ENCODE measurements at places on chromosomes 6 and 20. TPM values are rescaled to one million over a fixed set of nuclear protein-coding genes. Genes with fewer than 3 reads are reported as not detected.
A peak's percentile ranks its signal among the peaks of the same experiment; 100 is the strongest.

DNA sequence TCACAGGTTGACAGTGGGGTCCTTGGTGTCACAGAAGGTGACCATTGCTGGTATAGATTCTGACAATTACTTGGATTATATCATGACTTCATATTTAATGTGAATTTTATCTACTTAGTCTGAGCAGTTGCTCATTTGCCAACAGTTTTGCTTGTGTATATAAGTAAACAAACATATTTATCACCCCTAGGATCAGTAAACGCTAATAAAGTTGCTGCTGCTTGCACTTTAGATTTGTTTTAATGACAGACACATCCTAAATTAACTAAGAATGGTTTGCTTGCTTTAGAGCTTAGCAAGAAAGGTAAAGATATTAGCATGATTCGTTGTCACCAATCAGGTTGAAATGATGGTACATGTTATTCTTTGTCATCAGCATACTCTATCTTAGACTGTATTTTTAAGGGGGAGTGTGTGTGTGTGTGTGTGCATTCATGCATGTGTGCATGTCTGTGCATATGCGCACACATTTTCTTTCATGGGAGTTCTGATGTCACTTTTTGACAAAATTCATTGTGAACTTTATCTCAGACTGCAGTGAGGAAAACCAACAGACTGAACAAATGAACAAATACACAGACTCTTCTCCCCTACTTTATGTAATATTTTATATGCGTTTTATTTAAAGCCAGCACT lies 782.6 kb upstream of the FLRT3 start:
- no peaks in the 10 kb centered on the region for H3K36me3 ChIP-seq
- H3K4me1 ChIP-seq: no peaks in the 10 kb centered on the region
- H3K27ac ChIP-seq: no peak overlapping the region

NFATC2 gene
- total RNA-seq: 63.0 TPM

GRCh38 chr6:99614430-99615186 lies 8.0 kb downstream of the PRDM13 start:
- no peak overlapping the region for H3K27ac ChIP-seq
- peak overlapping the region; percentile 34 for H3K4me3 ChIP-seq

DNA sequence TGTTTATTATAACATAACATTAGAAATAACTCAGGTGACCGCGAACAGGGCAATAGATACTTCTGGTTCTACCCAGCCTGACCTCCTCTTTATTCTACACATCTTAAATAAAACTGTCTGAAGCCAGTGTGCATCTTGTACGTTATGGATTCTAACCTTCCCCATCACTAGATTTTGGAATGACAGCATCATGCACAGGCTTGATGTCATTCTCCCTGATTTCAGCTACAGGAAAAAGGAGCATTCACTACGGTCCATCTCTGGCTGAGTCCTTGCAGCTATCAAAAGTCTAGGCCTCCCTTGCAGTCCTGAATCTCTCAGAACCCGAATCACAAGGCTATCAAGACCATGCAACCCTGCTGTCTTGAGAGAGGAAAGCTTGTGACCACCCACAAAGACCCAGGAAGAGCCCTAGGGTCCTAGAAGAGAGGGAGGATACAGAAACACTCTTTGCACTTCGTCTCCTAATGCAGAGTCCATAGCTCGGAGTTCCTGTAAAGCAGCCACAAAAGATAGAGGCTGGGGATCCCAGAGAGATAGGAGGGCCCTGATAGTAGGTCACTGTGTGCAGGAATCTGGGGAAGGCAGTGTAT lies 845 bp downstream of the HLA-DPA1 start:
- DNase-seq: no peak
- no peak overlapping the region for H3K27ac ChIP-seq
- H3K4me1 ChIP-seq: peaks cover 35% of the 10 kb centered on the region
- peaks cover 9% of the 10 kb centered on the region for H3K36me3 ChIP-seq

- DNase-seq: no peak
- H3K27ac ChIP-seq: no peak overlapping the region
- no peaks in the 10 kb centered on the region for H3K4me1 ChIP-seq
- no peak overlapping the region for H3K4me3 ChIP-seq
- no peaks in the 10 kb centered on the region for H3K36me3 ChIP-seq
- no peaks in the 10 kb centered on the region for H3K27me3 ChIP-seq
These were observed 161.0 kb downstream of the CDK19 start for GRCh38 chr6:110654096-110654820.

ZGPAT gene
- total RNA-seq: 29.7 TPM

GRCh38 chr6:21201187-21201586 lies 392.4 kb upstream of the SOX4 start:
- H3K27ac ChIP-seq: no peak overlapping the region
- H3K4me3 ChIP-seq: no peak overlapping the region
- no peaks in the 10 kb centered on the region for H3K36me3 ChIP-seq
- DNase-seq: no peak

PSORS1C1 gene
- total RNA-seq: not detected

DNA sequence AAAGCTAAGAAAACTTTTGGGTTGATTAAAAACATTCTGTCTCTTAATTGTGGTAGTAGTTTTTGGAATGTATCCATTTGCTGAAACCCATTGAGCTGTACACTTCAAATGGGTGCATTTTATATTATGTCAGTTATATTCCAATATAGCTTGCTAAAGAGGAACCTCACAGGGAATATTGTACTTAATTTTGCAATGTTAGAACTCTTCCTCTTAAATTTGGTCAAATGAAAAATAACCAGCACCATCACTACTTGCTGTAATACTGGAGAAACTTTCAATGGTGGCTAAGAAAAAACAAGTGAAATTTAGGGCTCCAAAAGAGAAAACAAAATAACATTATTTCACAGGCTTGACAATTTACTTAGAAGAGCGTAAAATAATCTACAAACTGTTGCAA lies 651.5 kb downstream of the MAFB start:
- H3K4me3 ChIP-seq: no peak overlapping the region
- no peaks in the 10 kb centered on the region for H3K27me3 ChIP-seq
- DNase-seq: no peak
- H3K36me3 ChIP-seq: no peaks in the 10 kb centered on the region
- no peaks in the 10 kb centered on the region for H3K4me1 ChIP-seq

IMPG1 gene
- total RNA-seq: not detected

- H3K4me1 ChIP-seq: peaks cover 6% of the 10 kb centered on the region
- H3K36me3 ChIP-seq: no peaks in the 10 kb centered on the region
- no peaks in the 10 kb centered on the region for H3K27me3 ChIP-seq
- H3K27ac ChIP-seq: no peak overlapping the region
These were observed 169.5 kb upstream of the CENPW start for GRCh38 chr6:126170433-126170832.

POU3F2 gene
- total RNA-seq: not detected

- H3K4me1 ChIP-seq: peaks cover 16% of the 10 kb centered on the region
- peaks cover 7% of the 10 kb centered on the region for H3K36me3 ChIP-seq
- no peak overlapping the region for H3K27ac ChIP-seq
- no peak overlapping the region for H3K4me3 ChIP-seq
- no peaks in the 10 kb centered on the region for H3K27me3 ChIP-seq
- DNase-seq: no peak
These were observed 59.6 kb downstream of the ZNF831 start for GRCh38 chr20:59223182-59223601.

Measured in CD8-positive, alpha-beta memory T cell (primary cell).